ENCODE measurements at places on chromosomes 6 and 20.

DNA sequence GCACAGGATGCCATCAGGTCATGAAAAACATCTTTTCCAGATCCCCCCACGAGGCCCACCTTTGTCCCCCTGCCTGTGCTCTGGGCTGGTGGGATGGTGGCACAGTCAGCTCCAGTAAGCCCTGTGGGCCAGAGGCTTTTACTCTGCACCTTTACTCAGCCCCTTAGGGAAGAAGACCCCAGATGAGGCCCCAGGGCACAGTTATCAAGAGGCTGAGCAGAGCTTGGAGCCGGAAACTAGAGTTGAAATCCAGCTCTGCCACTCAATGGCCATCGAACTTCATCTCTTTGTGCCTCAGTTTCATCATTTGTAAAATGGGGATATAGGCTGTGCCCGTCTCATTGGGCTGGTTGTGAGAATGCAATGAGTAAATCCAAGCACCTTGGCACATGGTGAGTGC lies 81.7 kb upstream of the TOX2 start:
- DNase-seq: no peak

DNA sequence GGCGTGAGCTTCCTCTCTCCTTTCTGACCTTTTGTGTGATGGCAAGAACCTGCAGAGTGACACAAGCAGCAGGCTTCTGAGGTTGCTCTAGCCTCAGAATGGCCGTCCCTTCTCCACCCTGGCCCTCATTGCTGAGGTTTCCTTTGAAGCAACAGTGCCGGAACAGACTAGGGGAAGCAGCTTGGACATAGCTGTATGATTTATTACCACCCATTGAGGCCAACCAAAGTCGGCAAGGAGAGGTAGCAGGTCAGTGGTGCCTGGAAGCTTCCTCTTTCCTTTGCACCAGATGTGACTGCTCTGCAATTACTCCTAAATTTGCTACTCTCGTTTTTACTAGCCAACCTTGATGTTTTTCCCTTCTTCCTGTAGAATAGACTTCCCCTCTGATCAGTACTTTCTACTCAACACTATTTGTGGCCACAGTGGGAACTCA lies 31.4 kb downstream of the PTPN1 start:
- DNase-seq: no peak

- DNase-seq: no peak
Measured at GRCh38 chr20:60420676-60421229, 462.5 kb downstream of the CDH26 start.

GRCh38 chr20:23284009-23284408 lies 66.6 kb upstream of the NXT1 start:
- no peak for DNase-seq

DNA sequence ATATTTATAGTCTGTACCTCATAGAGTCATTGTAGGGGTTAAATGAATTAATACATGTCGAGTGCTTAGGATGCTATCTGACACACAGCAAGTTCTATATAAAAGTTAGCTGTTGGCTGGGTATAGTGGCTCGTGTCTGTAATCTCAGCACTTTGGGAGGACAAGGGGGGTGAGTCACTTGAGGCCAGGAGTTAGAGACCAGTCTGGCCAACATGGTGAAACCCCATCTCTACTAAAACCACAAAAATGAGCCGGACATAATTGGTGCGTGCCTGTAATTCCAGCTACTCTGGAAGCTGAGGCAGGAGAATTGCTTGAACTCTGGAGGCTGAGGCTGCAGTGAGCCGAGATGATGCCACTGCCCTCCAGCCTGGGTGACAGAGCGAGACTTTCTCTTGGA lies 222.9 kb downstream of the UBE3D start:
- peak; percentile 16 for DNase-seq

GRCh38 chr20:10731190-10731965 lies 57.6 kb upstream of the JAG1 start:
- peak; percentile 25 for DNase-seq

DNA sequence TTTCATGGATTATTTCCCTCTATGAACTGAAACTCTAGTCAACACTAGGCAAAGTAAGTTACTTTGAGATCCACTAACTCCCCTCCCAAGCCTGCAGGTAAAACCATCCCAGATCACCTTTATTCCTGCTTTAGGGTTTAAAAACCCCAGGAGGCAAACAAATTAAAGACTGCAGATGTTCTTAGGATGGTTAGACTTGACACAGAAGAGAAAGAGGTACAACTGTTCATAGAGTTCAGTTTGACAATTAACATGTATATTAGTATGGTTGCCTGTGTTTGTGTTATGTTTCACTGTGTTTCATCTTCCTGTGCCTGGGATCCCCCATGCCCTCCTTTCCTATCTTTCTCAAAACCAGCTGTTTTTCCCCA lies 53.5 kb downstream of the RREB1 start:
- no peak for DNase-seq

DNA sequence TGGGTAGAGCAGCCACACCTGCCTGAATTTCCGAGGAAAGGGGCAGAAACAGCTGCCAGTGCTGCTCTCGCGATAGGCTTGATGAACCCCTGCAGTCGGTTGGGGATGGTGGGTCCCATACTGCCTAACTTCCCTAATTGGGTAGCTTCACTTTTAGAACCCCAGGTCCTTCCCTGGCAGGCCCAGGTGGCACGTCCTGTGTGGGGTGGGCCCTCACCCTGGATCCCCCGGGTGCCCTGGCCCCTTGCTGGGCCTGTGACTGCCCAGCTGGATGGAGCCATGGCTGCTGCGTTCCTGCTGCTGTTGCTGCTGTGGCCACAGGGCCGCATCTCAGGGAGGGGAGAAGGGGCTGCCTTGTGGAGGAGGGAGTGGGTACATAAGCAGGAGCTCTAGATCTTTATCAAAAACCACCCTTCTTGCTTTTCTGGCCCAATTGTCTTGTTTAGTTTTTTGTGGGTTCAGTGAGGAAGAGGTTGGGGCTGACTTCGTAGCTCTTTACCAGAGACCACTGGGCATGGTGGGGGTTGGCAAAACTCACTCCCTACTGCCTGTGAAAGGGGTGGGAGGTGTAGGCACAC lies 19.2 kb downstream of the TREML4 start:
- DNase-seq: no peak

DNA sequence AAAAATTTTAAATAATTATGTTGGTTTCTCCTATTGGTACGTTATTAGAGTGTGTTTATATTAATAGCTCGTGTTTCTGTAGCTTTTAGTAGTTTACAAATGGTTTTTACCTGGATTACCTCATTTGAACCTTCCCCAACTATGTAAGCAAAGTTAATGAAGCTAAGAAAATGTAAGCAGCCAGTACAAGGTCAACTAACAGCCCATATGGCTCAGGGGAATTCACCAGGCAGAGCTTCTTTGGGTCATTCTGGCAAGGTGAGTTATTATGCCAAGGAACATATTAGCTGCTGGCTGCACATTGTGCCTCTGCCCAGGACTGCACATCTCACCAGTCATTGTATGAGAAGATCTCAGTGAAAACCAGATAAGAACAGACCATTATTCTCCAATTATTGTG lies 27.0 kb upstream of the MARCKS start:
- no peak for DNase-seq

DNA sequence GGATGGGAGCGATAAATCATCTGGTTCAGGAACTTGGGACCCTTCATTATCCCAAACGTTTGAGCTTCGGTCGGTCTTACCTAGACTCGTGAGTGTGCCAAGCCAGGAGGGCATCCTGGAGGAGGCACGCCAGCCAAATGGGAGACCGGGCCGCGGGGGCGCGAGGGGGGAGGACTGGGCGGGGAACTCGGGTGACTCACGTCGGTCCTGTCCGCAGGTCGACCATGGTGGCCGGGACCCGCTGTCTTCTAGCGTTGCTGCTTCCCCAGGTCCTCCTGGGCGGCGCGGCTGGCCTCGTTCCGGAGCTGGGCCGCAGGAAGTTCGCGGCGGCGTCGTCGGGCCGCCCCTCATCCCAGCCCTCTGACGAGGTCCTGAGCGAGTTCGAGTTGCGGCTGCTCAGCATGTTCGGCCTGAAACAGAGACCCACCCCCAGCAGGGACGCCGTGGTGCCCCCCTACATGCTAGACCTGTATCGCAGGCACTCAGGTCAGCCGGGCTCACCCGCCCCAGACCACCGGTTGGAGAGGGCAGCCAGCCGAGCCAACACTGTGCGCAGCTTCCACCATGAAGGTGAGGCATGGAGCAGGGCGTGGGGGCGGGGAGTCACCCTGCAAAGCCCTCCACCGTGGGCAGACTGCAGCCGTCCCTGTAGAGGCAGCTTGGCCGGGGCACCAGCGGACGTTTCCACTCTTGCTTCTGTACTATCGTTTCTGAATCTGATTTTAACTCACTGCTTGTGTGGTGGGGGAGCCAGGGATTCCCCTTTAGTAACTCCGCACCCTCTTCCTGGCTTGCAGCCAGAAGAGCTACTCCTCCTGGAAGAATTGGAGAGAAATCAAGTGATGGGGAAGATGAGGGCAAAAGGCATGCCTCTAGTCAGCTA lies 2.7 kb downstream of the BMP2 start:
- DNase-seq: peak; percentile 72

GRCh38 chr6:160095146-160095845 lies 26.3 kb upstream of the SLC22A1 start:
- no peak for DNase-seq

DNA sequence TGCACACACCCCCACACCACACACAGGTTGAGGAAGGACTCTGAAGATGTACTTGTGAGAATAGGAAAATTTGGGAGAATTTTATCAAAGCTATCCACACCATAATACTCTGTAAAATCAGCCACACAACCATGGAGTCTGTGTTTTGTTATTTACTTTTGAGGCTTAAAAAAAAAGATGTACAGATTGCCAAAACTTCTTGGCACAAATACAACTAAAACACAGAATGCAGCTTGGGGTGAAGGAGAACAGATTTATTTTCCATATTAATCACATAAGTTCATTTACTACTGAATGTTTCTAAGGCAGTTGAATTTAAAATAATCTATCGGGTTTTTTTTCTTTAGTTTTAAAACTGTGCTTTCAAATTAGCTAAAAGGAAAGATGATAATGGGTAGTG lies 32.8 kb upstream of the KCNQ5 start:
- DNase-seq: no peak

GRCh38 chr6:36599791-36600209 lies 5.6 kb downstream of the SRSF3 start:
- peak; percentile 35 for DNase-seq

- DNase-seq: no peak
Measured at GRCh38 chr6:45702849-45703739, 312.6 kb downstream of the CLIC5 start.

DNA sequence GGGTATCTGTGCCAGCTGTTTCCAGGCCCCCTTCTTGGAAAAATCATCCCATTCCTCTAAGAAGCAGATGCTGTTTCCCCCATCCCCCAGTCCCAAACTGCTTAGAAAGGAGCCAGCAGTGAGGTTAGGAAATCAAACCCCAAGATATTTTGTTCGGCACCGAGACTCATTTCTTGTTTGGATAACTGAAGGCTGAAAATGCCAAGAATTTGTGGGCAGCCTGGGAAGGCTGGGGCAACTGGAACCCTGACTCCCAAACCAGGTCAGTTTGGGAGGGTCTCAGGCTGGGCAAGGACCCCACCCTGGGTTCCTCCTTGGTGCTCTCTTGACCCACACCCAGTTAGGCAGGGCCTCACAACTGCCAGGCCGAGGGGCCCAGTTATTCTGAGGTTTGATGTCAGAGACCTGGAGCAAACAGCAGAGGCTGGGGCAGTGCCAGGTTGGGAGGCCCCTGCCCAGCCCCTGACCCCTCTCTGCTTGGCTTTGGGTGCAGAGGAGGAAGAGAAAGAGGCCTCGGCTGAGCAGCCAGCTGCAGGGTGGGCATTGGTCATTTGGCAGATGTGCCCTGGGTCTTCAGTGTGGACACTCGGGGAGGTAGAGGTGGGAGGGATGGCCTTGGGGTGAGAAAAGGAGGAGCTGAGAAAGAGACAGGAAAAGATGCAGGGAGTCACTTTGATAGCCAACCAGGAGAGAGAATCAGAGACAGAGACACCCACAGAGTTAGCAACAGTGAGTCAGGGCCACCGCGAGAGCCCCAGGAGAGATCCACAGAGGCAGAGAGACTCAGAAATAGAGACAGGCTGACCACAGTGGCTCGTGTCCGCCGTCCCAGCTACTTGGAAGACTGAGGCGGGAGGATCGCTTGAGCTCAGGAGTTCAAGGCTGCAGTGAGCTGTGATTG lies 5.0 kb downstream of the ANGPT4 start:
- DNase-seq: peak; percentile 37

Data from AG08396 (cell line).